ENCODE measurements at places on chromosomes 11 and 22.
A peak's percentile ranks its signal among the peaks of the same experiment; 100 is the strongest.

DNA sequence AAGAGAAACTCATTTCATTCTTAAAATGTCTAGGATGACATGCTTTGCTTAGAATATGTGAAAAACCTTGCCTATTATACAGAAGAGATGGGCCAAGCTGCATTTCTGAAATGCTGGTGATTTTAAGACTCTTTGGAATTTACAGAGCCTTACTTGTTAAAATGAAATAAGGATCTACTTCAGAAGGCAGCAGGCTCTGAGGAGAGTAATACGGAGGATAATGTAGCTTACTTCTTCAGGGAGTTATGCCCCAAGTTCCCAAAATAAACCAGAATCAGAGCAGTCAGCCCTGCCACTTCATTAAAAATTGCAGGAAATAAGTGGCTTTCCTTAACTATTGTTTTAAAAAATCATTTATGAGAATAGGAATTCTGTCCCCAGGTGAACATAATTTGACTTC lies 1000.3 kb upstream of the RAG2 start:
- DNase-seq, result no peak

DNA sequence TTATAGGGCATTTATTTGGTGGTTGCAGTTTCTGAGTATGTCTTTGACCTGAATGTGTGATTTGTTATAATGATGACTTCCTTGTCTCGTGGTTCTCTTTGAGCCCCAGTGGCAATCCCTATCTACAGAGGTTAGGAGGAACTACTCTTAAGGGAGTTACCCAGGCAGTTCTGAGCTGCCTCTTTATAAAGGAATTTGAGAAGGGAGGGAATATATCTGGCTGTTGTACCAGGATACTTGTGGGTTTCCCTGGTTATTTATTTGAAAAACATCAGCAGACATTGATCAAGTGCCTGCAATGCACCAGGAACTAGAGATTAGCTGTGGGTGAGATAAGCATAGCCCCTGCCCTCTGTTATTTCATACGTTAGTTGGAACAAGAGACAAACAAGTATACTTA lies 243.5 kb upstream of the ARHGAP20 start:
- no peak for DNase-seq

DNA sequence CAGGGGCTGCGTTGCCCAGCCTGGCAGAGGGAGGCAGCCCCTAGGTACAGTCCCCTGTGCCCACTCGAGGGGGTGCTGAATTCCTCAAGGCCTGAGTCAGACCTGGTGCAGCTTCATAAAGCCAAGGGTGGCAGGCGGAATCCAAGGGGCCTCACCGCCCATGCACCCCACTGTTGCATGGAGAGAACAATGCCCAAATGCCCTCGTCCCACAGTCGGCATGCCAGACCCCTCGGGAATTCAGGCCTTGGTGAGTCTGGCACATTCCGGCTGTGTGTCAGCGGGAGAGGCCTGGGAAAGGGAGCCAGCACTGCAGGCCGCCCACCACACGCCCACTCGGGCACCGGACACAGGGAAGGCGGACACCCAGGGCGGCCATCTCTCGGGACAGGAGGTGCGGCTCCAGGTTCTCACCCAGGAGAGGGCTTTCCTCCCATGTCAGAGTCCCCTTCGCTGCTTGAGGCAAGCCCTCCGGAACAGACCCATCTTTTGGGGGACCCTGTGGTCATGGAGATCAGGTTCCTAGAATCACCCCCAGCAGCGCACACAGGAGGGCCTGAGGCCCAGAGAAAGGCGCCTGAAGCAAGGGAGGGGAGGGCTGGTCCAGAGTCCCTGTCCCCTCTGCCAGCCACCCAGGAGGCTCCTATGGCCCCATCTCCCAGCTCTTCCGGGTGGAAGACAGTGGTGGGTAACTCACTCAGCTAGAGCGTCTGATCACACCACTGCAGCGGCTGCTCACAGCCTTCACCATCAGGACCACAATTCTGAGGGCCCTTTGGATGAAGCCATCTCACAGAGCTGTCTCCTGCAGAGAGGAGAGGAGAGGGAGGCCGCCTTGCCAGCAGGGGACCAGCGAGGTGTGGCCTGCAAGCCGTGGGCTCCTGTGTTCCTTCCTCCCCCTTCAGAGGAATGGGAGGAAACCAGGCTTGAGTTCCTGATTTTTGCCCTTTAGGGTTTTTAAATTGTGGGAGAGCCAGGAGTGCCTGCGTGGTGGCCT lies 31.6 kb upstream of the KCNQ1OT1 start:
- no peak for DNase-seq

DNA sequence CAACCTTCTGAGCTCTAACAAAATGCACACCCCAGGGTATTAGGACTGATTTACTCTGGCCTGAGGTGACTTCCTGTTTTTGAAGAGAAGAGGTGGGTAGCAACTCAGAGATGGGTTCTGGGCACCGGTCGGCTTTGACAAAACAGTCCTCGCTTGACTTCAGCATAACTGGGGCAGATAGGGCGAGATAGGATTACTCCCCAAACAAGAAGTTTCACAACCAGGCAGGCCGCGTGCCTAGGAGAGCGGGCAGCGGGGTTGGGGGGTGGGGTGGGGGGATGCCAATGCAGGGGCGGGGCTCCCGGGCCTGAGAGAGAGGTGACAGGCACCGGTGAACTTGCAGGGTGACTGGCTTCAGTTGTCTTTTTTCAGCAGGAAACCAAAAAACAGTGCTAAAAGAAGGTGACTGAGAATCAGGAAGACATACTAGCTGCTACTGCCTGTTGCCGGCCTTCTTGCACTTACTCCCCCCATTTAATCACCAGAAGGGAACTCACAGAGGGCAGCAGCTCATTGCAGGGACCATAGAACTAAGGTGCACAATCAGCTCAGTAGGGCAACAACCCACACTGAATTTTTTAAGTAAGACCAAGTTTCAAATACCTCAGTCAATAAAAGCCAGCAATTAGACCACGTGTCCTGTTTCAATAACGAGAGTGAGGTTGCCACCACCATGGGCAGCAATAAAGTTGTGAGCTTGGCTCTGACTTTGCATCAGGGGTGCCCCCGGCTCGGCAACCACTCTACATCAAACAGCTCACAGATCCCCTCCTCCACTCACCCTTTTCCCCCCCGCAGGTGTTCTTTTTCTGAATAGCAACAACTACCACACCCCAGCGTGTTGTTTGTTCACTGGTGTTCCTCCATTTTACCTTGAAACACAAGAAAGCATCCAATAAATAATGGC lies 37.2 kb upstream of the ETS1 start:
- DNase-seq, result no peak

DNA sequence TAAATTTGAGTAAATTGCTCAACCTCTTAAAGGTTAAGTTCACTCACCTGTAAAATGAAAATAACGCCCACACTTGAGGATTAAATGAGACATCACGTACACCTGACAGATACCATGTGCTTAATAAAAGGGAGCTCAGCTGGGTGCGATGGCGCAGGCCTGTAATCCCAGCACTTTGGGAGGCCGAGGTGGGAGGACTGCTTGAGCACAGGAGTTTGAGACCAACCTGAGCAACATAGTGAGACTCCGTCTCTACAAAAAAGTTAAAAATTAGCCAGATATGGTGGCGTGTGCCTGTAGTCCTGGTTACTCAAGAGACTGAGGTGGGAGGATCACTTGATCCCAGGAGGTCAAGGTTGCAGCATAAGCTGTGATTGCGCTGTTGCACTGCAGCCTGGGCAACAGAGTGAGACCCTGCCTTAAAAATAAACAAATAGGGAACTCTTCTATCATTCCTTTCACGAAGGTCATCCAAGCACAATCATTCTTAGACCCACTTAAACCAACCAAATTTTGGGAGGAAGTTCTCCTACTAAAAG lies 134.1 kb downstream of the BBOX1 start:
- DNase-seq, result no peak

DNA sequence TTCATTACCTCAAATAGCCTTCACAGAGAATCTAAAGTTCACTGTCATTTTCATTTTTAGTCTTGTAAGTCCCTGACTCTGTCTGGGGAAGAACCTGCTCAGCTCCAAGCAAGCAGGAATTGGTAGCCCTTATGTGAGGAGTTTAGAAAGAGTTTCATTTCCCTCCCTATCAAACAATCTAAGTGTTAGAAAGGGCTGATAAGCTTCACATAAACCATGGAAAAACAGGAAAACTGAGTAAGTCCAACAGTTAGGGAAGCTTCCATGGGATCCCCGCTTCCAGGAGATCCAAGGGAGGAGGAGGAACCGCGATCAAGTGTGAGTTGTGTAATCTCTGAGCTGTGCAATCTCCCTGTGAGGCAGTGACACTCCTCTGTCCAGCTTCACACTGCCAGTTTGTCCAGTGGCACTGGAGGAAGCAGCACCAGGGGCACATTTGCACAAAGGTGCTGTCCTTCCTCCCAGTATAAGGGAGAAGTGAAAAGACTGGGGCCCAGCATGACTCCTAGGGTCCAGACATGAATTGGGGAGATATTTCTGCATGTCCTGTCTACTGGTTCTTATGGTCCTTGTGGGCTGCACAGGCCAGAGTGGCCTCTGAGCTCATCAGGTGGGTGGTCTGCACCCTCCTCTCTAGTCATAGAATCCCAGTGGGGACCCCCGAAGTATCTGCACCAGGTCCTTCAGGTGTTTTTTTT lies 4.3 kb downstream of the PRAME start:
- peak; percentile 56 for DNase-seq
